ENCODE measurements at places on chromosomes 3 and 15. TPM values are rescaled to one million over a fixed set of nuclear protein-coding genes. Genes with fewer than 3 reads are reported as not detected.

Gene CHAC1
- total RNA-seq: 10.0 TPM

DNA sequence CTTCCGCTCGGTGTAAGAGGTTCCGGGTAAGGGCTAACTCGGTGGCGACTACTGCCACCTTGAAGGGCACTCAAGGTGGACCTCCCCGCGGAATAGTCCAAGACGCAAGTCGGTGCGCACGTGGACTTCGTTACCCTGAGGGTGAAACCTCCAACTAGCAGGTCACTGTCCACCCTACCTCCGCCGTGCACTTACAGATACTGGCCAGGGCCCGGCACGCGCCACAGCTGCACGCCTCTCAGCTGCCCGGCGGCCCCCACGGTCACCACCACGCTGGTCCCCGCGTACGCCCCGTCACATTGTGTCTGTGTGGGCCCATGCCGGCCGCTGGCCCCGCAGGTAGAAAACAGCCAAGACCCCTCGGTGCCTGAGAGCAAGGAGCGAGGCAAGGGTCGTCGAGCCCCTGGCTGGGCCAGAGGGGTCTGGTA lies 1.1 kb downstream of the LTK start:
- no peaks in the 10 kb centered on the region for H3K4me1 ChIP-seq
- H3K27ac ChIP-seq: no peak overlapping the region
- no peaks in the 10 kb centered on the region for H3K36me3 ChIP-seq
- no peak for DNase-seq
- peaks cover 10% of the 10 kb centered on the region for H3K27me3 ChIP-seq

GRCh38 chr15:22904736-22905135 lies 66.3 kb downstream of the NIPA2 start:
- no peak for DNase-seq
- H3K4me3 ChIP-seq: no peak overlapping the region
- peaks cover 1% of the 10 kb centered on the region for H3K36me3 ChIP-seq

DNA sequence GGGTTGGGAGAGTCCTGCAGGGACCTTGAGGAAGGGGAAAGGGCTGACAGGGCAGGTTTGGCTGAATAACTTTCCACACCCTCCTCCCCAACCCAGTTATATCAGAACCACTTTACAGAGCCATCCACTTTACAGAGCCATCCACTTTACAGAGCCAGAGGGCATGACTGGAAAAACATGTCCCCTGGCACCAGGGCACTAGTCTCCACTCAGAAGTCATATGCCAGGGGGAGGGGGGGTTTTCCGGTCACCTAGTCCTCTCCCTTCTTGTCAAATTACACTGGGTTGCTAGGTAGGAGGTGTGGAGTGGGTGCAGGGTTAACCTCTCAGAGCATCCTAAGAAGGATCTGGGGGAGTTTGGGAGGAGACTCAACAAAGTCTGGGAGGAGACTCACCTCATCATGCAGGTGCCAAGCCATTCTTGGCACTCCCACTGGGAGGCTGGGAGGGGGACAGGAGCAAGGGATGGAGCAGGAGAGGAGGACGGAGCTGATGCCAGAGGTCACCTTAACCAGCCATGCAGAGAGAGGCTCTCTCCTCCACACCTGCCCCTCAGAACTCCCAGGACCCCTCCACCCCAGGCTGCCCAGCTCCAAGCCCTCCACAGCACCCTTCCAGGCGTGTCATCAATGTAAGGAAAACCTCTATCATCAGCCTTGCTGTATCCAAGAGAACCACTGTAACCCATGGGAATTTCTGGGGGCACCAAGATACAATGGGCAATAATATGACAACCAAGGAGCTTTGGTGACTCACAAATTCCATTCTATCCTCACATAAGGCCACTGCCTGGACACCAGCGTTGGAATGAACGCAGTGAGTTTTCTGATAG lies 1.7 kb downstream of the LRRC2 start:
- peaks cover 12% of the 10 kb centered on the region for H3K4me1 ChIP-seq
- no peaks in the 10 kb centered on the region for H3K27me3 ChIP-seq
- no peak overlapping the region for H3K27ac ChIP-seq

GRCh38 chr15:56244038-56244810 lies 545 bp upstream of the RFX7 start:
- H3K27ac ChIP-seq: peak overlapping the region; percentile 76
- H3K4me1 ChIP-seq: peaks cover 25% of the 10 kb centered on the region
- no peaks in the 10 kb centered on the region for H3K27me3 ChIP-seq
- H3K36me3 ChIP-seq: no peaks in the 10 kb centered on the region
- DNase-seq: peak; percentile 57
